ENCODE measurements at places on chromosomes 5 and 9. TPM values are rescaled to one million over a fixed set of nuclear protein-coding genes. Genes with fewer than 3 reads are reported as not detected.

SEMA5A gene
- not detected for polyA plus RNA-seq

ADAMTS19 gene
- polyA plus RNA-seq = not detected

GHR gene
- not detected for polyA plus RNA-seq

NRG2 gene
- polyA plus RNA-seq = not detected

PCAT7 gene
- not detected for polyA plus RNA-seq

TAS2R1 gene
- not detected for polyA plus RNA-seq

NEUROG1 gene
- not detected for polyA plus RNA-seq

RNF208 gene
- polyA plus RNA-seq = not detected

CDKN2A gene
- 13.9 TPM for polyA plus RNA-seq

INSYN2B gene
- not detected for polyA plus RNA-seq

IGFBPL1 gene
- not detected for polyA plus RNA-seq

ARHGEF28 gene
- polyA plus RNA-seq = not detected

TERT gene
- not detected for polyA plus RNA-seq

GABRA1 gene
- polyA plus RNA-seq = not detected

PCDHGA2 gene
- not detected for polyA plus RNA-seq

CCL28 gene
- 13.1 TPM for polyA plus RNA-seq

GPR150 gene
- polyA plus RNA-seq = 0.66 TPM

PRR7 gene
- polyA plus RNA-seq = 23.1 TPM

BTNL9 gene
- 5.1 TPM for polyA plus RNA-seq

SPACA9 gene
- 4.6 TPM for polyA plus RNA-seq

SLC6A18 gene
- not detected for polyA plus RNA-seq

LHX2 gene
- not detected for polyA plus RNA-seq

GKAP1 gene
- 8.6 TPM for polyA plus RNA-seq

C1QTNF3 gene
- 0.81 TPM for polyA plus RNA-seq

BICD2 gene
- 32.8 TPM for polyA plus RNA-seq

VLDLR gene
- not detected for polyA plus RNA-seq

SLC36A3 gene
- not detected for polyA plus RNA-seq

NMUR2 gene
- not detected for polyA plus RNA-seq

PCDHA2 gene
- not detected for polyA plus RNA-seq

BTNL8 gene
- polyA plus RNA-seq = not detected

PHPT1 gene
- 91.6 TPM for polyA plus RNA-seq

PHYHD1 gene
- polyA plus RNA-seq = 1.0 TPM

PCDHGA3 gene
- polyA plus RNA-seq = 0.23 TPM

HAVCR2 gene
- 1.8 TPM for polyA plus RNA-seq

LCP2 gene
- polyA plus RNA-seq = 31.6 TPM

FCN2 gene
- polyA plus RNA-seq = not detected

OLFM1 gene
- polyA plus RNA-seq = 0.20 TPM

TAF1L gene
- polyA plus RNA-seq = not detected

ADAM19 gene
- polyA plus RNA-seq = 45.1 TPM

C5orf58 gene
- polyA plus RNA-seq = not detected

TRIM7 gene
- 0.71 TPM for polyA plus RNA-seq

Data from IgD-negative memory B cell (primary cell).